ENCODE measurements at places on chromosomes 2 and 18. TPM values are rescaled to one million over a fixed set of nuclear protein-coding genes. Genes with fewer than 3 reads are reported as not detected.
A peak's percentile ranks its signal among the peaks of the same experiment; 100 is the strongest.

The GPR55 gene
- total RNA-seq: 0.16 TPM

The SPATA3 gene
- total RNA-seq: not detected

The CABYR gene
- 5.9 TPM for total RNA-seq

The METAP1D gene
- total RNA-seq: 7.8 TPM

The PHLPP1 gene
- 19.9 TPM for total RNA-seq

The RNF152 gene
- 31.5 TPM for total RNA-seq

DNA sequence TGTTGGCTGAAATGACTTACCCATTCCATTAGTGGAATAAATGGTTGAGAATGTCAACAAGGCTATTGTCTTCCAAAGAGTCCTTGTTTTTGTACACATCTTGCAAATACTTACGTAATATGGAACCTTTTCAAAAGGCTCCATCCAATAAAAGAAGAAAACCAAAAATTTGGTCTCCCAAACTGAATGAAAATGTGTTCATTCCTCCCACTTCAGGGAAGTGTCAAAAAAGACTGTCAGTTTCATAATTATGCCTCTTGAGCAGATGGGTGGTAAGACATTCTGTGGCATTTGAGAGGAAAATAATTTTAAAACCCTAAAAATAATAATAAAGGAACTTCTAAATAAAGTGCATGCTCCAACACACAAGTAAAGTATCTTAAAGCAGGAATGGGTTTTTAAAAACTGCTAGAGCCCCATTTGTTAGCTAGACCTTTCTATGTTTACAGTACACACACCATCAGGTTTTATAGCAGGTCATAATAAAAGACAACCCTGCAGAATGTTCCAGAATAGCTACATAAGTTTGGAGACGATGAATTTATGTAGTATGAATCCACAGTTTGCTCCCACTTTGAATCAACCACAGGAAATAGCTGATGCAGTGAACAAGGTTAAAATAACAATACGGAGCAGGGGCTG lies 843.7 kb downstream of the LRRTM4 start:
- H3K4me1 ChIP-seq: no peaks in the 10 kb centered on the region
- no peak overlapping the region for H3K27ac ChIP-seq
- DNase-seq: no peak
- H3K27me3 ChIP-seq: no peaks in the 10 kb centered on the region
- H3K36me3 ChIP-seq: no peaks in the 10 kb centered on the region

DNA sequence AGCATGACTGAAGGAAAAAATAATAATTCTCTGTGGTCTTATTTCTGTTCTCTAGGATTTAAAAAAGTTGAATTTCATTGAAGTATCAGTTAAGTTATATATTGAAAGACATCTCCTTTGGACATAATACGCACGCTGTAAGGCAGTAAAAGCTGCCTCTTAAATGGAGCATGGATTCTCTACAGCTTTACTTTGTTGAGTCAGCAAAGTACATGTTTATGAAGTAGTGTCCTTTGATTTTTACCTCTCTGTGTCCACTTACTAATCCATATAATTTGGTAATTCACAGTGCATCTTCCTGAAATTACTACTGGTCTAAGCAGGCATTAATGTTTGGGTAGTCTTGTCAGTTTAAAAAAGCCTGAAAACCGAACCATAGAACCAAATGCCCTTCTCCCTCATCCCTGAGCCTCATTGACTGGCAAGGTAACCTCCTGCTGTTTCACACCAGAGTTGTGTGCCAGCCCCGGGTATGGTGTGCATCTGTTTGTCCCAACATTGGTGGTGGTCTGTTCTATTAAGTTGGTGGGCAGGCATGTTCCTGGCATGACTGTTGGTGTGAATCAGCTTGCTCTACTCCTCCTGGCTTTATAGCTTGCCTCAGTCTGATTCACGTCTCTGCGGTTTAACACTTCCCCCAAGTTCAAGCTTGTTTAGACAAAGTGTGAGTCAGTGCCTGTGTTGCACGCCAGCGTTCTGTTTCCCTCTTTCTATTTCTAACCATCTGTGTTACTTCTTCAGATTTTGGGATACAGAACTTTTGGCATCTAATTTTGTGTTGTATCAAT lies 71.0 kb upstream of the ITM2C start:
- H3K4me3 ChIP-seq: peak overlapping the region; percentile 4
- no peaks in the 10 kb centered on the region for H3K36me3 ChIP-seq
- no peaks in the 10 kb centered on the region for H3K27me3 ChIP-seq
- H3K27ac ChIP-seq: peak overlapping the region; percentile 76

DNA sequence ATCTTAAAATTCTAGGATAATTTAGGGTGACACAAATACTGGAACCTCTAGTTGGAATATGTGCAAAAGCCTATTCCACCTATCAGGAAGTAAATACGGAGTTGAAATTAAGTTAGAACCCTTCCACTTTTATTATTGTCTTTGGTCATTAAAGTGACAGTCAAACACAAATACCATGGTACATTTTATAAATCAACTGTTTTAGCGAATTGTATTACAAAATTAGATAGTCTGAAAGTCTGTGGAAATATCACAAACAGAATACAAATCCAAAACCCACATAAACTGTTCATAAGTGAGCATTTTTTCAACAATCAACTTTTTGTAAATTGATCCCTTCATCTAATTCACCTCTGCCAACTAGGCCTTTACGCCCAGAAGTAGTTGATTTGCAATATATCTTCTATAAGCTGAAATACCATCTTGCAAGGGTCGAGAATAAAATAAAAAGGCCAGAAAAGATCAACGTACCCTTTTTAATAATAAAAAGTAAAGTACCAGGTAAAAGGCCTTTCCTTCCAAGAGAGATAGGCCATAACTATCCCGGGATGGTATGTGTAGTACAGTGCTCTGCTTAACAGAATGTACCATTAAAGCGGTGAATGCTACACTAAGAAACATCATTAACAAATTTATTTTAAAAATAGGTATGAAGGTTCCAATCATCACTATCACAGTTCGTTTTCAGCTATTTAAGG lies 1.3 kb downstream of the USP34 start:
- no peaks in the 10 kb centered on the region for H3K36me3 ChIP-seq
- peak overlapping the region; percentile 91 for H3K4me3 ChIP-seq
- no peaks in the 10 kb centered on the region for H3K27me3 ChIP-seq
- H3K27ac ChIP-seq: peak overlapping the region; percentile 99

GRCh38 chr2:144826105-144826504 lies 306.2 kb upstream of the ZEB2 start:
- no peak for DNase-seq
- no peaks in the 10 kb centered on the region for H3K27me3 ChIP-seq
- H3K4me1 ChIP-seq: no peaks in the 10 kb centered on the region
- no peak overlapping the region for H3K27ac ChIP-seq
- H3K36me3 ChIP-seq: no peaks in the 10 kb centered on the region

- no peak overlapping the region for H3K4me3 ChIP-seq
- no peaks in the 10 kb centered on the region for H3K4me1 ChIP-seq
- DNase-seq: no peak
- no peaks in the 10 kb centered on the region for H3K27me3 ChIP-seq
Measured at GRCh38 chr2:2933426-2933825, 444.2 kb downstream of the EIPR1 start.

DNA sequence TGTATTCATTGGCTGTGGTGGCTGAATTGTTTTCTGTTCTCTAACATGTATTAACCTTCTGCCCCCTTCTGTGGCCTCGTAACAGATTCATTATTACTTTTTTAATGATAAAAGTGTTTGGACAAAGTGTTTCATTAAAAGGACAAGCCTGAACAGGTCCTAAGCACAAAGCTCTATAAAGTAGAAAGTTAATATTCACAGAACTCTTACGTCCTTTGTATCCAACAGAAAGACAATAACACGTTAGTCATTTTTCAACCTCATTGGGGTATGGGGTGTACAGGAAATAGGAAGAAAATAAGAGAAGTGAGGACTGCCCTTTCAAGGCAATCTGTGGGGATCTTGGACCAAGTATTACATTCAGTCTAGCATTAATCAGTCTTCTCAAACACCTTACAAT lies 105.5 kb upstream of the RGPD4 start:
- DNase-seq: no peak
- H3K27ac ChIP-seq: no peak overlapping the region
- no peak overlapping the region for H3K4me3 ChIP-seq
- no peaks in the 10 kb centered on the region for H3K4me1 ChIP-seq

DNA sequence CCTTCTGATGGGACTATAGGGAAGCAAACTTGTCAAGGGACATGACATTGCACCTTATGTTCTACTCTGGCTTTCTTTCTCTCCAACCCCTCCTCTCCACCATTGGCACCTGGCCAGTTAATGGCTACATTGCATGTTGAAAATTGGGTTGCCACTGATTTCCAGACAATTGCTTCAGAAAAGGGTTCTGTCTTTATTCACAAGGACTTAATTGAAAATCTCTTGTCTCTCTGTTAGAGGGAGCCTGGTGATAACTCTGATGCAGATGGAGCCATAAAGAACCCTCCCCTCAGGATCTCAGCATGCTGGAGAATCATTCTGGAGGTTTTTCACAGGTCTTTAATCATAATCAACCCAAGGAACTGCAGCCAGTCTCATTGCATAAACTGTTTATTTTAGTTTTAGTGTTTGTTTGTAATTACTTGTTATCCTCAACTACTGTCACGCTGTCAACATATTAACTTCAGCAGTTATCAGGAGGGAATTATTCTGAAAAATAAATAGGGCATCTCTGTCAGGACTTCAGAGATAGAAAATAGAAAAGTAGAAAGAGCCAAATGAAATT lies 316.8 kb downstream of the RIT2 start:
- no peaks in the 10 kb centered on the region for H3K4me1 ChIP-seq
- no peak overlapping the region for H3K27ac ChIP-seq
- no peak for DNase-seq
- H3K27me3 ChIP-seq: no peaks in the 10 kb centered on the region

GRCh38 chr2:218975060-218975777 lies 9.8 kb downstream of the FEV start:
- DNase-seq: no peak
- no peaks in the 10 kb centered on the region for H3K27me3 ChIP-seq
- H3K4me1 ChIP-seq: no peaks in the 10 kb centered on the region
- no peaks in the 10 kb centered on the region for H3K36me3 ChIP-seq

DNA sequence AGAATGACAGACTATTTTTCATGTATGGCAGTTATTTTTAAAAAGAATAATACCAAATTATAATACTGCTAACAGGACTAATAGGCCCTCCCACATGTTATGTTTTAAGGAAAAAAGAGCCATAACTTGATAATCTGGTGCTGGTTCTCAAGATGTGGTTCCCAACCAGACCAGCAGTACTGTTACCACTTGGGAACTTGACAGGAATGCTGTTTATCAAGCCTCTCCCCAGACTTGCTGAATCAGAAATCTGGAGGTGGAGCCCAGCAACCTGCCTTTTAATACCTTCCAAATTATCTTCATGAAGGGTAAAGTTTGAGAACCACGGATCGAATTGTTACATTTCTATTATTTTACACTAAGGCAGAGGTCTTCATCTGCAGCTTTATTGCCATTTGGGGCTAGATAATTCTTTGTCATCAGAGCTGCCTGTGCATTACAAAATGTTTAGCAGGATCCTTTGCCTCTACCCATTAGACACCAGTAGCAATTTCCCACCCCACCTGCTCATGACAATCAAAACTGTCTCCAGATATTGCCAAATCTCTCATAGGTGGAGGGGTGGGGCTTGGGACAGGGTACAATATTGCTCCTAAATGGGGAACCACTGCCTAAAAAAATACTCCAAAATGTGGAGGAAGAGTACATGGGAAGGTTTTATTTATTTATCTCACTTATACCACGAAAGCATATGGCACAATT lies 629.6 kb downstream of the ARHGAP15 start:
- H3K27ac ChIP-seq: no peak overlapping the region
- no peak for DNase-seq
- H3K36me3 ChIP-seq: no peaks in the 10 kb centered on the region
- no peaks in the 10 kb centered on the region for H3K4me1 ChIP-seq

- no peak overlapping the region for H3K27ac ChIP-seq
- no peak overlapping the region for H3K4me3 ChIP-seq
Measured at GRCh38 chr18:63025251-63026090, 294.1 kb downstream of the BCL2 start.

- H3K36me3 ChIP-seq: no peaks in the 10 kb centered on the region
- H3K4me3 ChIP-seq: no peak overlapping the region
- H3K4me1 ChIP-seq: no peaks in the 10 kb centered on the region
Measured at GRCh38 chr2:85063981-85064599, 69.1 kb upstream of the TCF7L1 start.

GRCh38 chr2:61900281-61900680 lies 5.2 kb upstream of the COMMD1 start:
- no peaks in the 10 kb centered on the region for H3K4me1 ChIP-seq
- no peak for DNase-seq
- no peaks in the 10 kb centered on the region for H3K36me3 ChIP-seq

- H3K4me1 ChIP-seq: no peaks in the 10 kb centered on the region
- H3K4me3 ChIP-seq: no peak overlapping the region
- H3K27me3 ChIP-seq: no peaks in the 10 kb centered on the region
- H3K27ac ChIP-seq: no peak overlapping the region
- no peaks in the 10 kb centered on the region for H3K36me3 ChIP-seq
Measured at GRCh38 chr2:121334581-121335293, 49.7 kb upstream of the TFCP2L1 start.

DNA sequence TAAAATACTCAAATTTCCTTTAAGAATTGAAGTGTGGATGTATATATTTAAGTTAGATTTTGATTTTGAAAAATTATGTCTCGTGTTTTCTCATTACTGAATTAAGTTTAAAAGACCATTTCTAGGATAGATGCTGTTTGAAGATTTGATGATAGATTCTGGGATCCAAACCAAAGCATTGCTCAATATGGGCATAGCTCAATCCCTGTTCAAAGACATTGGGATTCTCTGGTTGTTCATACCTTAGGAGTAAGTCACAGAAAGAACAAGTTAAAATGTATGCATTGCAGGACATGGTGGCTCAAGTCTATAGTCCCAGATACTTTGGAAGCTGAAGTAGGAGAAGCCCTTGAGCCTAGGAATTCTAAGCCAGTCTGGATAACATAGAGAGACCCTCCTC lies 622.3 kb downstream of the ADCYAP1 start:
- no peak overlapping the region for H3K4me3 ChIP-seq
- H3K4me1 ChIP-seq: no peaks in the 10 kb centered on the region
- no peaks in the 10 kb centered on the region for H3K27me3 ChIP-seq

- DNase-seq: no peak
- no peaks in the 10 kb centered on the region for H3K27me3 ChIP-seq
- no peaks in the 10 kb centered on the region for H3K36me3 ChIP-seq
- no peak overlapping the region for H3K4me3 ChIP-seq
Measured at GRCh38 chr2:191316246-191316994, 71.2 kb downstream of the MYO1B start.

- no peak overlapping the region for H3K4me3 ChIP-seq
- peaks cover 45% of the 10 kb centered on the region for H3K27me3 ChIP-seq
- H3K36me3 ChIP-seq: no peaks in the 10 kb centered on the region
Measured at GRCh38 chr2:94869552-94870439, 1.4 kb upstream of the TEKT4 start.

Data from breast epithelium (tissue), 4 donors.